CD8-positive, alpha-beta memory T cell (primary cell): ENCODE measurements at places on chromosomes 1 and 21.
A peak's percentile ranks its signal among the peaks of the same experiment; 100 is the strongest.

- no peak for DNase-seq
Observed at GRCh38 chr21:14737284-14737691, 191.2 kb upstream of the SAMSN1 start.

DNA sequence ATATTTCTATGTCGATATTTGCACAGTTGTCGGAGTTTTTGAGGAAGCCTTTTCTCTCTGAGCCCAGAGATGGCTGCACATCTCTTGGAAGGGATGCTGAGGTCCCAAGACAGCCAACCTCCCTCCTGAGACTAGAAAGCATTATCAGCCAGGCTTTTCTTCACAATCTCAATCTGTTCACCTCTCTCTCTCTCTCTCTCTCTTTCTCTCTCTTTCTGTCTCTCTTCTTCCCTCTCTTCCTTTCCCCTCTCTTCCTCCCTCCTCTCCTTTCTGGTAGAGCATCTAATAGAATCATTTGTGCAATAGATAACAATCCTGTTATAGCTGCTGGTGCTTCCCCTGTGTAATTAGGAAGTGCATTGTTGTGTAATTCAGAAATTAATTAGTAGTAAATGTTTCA lies 131.8 kb downstream of the CAPN8 start:
- DNase-seq: no peak

DNA sequence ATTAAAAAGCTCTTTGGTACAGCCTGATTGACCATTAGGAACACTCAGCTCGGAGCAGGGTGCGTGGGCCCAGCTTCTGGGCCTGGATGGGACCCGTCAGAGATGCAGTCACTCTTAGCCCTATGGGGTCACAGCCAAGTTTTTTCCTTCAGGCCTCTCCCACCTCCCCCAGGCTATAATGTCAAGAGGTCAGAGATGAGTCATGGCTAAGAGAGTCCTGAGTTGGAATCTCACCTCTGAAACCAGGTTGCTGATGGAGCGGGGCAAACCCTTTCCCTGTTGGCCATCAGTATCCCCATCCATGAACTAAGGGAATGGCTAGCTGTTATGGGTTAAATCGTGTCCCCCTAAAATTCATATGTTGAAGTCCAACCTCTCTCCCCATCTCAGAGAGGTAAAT lies 195.9 kb upstream of the POU3F1 start:
- no peak for DNase-seq

- DNase-seq: no peak
Observed at GRCh38 chr21:40472013-40472412, 374.9 kb downstream of the DSCAM start.

DNA sequence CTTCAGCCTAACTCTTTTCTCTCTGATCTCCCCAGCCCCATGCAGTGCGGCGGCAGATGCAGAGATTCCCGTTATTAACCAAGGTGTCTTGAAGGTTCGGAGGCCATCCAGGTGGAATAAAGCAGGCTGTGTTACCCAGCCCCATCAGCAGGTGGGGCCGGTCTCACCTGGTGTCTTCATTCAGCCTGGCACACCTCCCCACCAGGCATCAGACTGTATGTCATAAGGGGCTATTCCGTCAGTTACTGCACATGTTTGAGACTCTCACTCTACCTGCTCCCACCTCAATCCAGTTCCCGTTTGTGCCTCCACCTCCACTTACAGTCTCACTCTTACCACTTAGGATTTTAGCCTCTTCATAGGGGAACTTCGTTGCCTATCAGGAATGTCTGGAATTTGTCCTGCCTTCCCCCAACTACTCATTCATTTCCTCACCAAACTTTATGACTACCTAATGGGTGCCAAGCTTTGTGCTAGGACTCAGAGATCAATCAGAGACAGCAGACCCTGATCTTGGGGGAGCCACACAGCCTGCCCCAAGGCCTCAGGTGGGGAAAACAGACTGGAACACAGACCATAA lies 170.2 kb downstream of the PLPP3 start:
- DNase-seq: no peak

GRCh38 chr1:204274446-204274845 lies 60.7 kb upstream of the GOLT1A start:
- DNase-seq: no peak

DNA sequence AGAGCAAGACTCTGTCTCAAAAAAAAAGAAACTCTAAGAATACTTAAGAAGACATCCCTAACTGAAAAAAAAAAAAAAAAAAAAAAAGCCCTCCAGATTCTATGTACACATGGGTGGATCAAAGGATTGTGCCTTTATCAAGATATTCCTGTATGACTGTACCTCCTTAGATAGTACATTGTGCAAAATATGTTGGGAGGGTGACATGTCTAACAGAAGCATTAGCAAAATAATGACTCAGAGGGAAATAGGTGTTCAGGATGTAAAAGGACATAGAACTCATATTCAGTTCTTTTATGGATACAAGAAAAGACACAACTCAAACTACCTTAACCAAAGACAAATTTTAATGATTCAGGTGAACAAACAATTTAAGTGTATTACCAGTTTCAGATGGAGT lies 269.8 kb upstream of the KAZN start:
- no peak for DNase-seq

DNA sequence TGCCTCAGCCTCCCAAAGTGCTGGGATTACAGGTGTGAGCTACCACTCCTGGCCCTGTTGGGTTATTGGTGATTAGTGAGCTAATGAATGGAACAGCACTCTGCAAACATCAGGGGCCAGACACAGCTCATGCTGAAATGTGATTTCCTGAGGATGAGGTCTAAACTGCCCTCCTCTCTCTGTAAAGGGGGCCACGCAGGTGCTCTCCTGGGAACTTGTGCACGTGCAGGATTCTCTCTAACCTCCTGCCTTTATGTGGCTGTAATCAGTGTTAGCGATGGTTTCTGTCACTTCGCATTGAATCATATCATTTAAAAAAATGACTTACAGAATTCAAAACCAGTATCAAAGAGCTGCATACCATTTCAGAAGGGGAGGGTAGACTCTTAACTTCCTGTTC lies 3.6 kb downstream of the GPR157 start:
- DNase-seq: no peak

- no peak for DNase-seq
Observed at GRCh38 chr1:204295671-204296070, 64.1 kb downstream of the PLEKHA6 start.

- peak; percentile 21 for DNase-seq
Observed at GRCh38 chr1:111030590-111030989, 66.9 kb upstream of the LRIF1 start.

DNA sequence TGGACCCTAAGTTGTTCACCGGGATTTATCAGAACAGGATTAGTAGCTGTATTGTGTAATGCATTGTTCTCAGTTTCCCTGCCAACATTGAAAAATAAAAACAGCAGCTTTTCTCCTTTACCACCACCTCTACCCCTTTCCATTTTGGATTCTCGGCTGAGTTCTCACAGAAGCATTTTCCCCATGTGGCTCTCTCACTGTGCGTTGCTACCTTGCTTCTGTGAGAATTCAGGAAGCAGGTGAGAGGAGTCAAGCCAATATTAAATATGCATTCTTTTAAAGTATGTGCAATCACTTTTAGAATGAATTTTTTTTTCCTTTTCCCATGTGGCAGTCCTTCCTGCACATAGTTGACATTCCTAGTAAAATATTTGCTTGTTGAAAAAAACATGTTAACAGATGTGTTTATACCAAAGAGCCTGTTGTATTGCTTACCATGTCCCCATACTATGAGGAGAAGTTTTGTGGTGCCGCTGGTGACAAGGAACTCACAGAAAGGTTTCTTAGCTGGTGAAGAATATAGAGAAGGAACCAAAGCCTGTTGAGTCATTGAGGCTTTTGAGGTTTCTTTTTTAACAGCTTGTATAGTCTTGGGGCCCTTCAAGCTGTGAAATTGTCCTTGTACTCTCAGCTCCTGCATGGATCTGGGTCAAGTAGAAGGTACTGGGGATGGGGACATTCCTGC lies 3.9 kb upstream of the OLFML3 start:
- DNase-seq: no peak

DNA sequence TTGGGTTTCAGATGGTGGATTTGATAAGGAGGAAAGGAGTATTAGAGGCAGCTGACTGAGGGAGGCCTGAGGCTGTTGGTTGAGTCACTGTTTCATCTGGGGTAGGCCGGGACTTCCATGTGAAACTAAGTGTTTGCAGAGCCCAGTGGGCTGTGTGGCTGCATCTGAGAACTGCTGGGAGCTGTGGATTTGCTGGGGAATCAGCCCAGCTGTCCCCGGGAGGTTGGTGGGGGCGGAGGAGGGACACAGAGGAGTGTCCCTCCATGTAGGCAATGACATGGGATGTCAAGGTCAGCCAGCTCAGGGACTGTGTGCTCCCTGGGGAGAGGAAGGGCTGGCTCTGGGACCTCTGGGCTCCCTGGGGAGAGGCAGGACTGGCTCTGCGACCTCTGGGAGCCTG lies 36.4 kb downstream of the SLC2A7 start:
- DNase-seq: no peak

GRCh38 chr1:8486047-8486446 lies 168.1 kb downstream of the SLC45A1 start:
- no peak for DNase-seq

GRCh38 chr1:232029315-232029714 lies 402.7 kb downstream of the DISC1 start:
- DNase-seq: no peak

DNA sequence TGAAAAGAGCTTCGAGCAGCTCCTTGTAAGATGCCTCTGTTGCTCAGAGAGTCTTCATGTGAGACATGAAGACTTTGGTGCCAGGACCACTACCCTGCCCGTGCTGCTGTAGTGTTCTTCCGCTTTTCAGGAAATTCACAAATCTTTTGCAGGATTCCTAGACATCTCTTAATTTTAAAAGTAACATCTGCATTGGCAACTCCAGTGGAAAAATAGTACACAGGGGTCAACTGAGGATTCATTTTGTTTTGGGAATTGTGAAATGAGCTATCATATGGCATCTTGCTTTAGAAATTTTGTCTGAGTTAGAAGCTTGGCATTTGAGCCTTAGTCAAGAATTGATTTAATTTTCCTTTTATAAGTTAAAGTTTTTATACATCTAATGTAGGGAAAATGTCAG lies 7.2 kb downstream of the PRDM2 start:
- no peak for DNase-seq

- DNase-seq: no peak
Observed at GRCh38 chr1:167194182-167194581, 26.5 kb upstream of the POU2F1 start.

GRCh38 chr1:234149217-234149616 lies 224.0 kb upstream of the COA6 start:
- DNase-seq: no peak

DNA sequence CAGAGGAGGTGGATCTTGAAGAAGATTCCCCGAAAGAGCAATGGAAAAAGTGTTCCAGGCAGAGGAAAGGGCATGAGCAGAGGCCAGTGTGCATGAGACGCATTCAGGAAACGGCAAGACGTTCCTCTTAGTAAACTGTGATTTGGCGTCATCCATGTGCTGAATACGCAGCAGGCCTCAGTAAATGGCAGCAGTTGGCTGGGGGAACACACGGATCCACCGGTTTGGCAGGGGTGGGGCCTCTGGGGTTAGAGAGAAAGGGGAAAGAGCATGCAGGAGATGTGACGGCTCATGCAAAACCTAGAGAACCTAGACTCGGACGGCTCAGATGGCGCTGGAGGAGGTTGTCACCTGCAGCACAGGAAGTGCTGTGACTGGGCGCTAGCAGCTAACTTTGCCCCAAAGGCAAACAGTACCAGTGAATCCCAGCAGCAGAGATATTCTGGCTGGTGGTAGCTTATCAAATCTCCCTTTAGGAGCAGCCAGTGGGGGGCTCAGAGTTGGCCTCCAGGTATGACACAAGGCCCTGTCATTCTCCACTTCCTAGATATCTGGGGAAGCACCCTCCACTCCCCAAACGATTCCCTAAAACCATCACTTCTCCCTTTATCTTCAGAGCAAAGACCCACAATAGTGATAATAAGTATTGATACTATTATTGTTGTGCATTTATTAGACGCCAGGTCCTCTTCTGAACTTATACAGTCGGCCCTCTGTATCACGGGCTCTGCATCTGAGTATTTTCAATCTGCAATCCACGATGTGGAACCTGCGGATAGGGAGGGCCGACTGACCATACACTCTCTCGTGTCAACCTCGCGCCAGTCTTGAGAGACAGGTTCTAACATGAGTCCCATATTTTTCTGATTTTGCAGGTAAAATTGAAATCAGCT lies 7.6 kb downstream of the LAPTM5 start:
- DNase-seq: peak; percentile 83

DNA sequence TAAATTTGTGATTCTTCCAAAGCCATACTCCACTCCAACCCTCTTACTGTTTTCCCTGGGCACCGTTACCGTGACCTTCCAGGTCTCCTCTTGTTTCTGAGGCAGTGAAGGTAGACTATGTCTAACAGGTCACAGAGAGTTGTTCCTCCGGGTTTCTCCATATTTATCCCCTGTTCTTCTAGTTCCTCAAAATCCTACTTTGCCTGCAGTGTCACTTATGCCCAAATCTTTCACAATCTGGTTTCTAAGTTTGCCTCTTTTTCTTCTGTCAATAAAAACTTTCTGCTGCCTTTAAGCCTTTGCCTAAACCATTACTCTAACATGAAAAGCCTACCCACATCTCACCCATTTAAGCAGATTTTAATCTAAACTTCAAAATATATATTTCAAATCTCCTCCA lies 87.7 kb downstream of the C4BPA start:
- DNase-seq: no peak

GRCh38 chr1:177800400-177801088 lies 169.3 kb downstream of the SEC16B start:
- no peak for DNase-seq

DNA sequence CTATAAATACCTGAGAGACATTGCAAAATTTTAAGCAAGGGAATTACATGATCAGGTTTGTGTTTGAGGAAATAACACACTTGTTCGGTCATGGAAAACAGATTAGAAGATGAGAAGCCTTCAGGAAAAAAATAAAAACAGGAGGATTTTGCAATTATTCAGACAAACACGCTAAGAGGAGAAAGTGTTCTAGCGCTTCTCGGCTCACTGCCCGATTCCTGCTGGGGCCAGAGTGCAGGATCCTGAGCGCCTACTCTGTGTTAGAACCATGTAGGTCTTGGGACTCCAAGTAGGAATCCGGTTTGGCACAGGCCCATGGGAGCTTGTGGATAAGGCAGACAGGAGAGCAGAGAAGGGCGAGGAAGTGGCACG lies 8.1 kb upstream of the PRELP start:
- DNase-seq: no peak

- DNase-seq: no peak
Observed at GRCh38 chr1:174448531-174448883, 743 bp downstream of the GPR52 start.

DNA sequence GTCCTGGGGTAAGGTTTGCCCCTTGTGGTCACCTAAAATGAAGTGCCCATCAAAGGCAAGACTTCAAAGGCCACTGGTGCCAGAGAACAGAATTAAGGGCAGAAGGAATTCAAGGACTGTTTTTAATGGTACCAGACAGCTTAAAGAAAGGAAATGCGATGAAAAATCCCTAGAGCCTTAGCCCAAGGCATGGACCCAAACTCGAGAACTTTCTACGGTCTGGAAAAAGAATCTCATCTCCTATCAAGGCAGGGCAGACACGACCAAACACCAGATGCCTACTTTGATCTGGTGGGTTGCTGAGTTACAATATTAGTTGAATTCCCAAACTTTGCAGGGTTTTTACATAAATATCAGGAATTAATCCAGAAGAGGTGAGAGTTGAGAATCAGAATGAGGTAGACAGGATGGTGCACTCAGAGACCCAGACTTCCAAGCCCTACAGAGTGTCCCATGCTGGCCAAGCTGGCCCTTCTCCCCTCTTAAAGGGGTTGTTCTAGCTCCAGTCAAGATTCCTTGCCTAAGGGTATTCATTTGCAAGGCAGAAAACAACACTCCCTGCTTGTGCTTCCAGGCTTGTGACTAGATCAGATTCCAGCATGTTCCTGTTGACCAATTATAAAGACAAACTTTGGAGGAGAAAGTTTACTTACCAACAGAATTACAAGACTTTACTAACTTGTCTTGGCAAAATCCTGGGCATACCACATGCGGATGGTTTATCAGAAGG lies 48.0 kb downstream of the EDN2 start:
- no peak for DNase-seq
